Neural crest cell (in vitro differentiated cells): ENCODE measurements at places on chromosomes 2 and 18. TPM values are rescaled to one million over a fixed set of nuclear protein-coding genes. Genes with fewer than 3 reads are reported as not detected.

DNA sequence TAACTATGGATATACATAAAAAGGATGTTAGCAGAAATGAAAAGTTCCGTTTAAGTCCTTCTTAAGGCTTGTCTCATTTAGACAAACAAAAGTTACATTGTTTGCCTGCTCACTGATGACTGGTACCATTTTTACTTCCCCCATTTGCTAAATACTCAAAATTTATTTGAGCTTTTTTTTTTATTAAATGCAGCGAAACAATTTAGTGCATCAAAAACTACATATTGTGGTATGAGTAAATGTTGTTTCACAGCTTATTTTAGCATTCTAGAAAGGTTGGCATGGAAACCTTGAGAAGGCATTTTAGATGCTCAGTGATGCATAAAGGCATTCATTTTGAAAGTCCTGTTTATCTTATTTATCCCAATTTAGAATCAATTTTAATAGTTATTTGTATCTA, 100.0 kb downstream of the MAP2 start:
- peaks cover 48% of the 10 kb centered on the region for H3K4me1 ChIP-seq
- peak overlapping the region; percentile 79 for H3K27ac ChIP-seq
- H3K36me3 ChIP-seq, result peaks cover 6% of the 10 kb centered on the region

- no peaks in the 10 kb centered on the region for H3K4me1 ChIP-seq
- H3K27ac ChIP-seq, result no peak overlapping the region
- peaks cover 30% of the 10 kb centered on the region for H3K27me3 ChIP-seq
These were observed 11.5 kb upstream of the SNED1 start for GRCh38 chr2:240986787-240987411.

DNA sequence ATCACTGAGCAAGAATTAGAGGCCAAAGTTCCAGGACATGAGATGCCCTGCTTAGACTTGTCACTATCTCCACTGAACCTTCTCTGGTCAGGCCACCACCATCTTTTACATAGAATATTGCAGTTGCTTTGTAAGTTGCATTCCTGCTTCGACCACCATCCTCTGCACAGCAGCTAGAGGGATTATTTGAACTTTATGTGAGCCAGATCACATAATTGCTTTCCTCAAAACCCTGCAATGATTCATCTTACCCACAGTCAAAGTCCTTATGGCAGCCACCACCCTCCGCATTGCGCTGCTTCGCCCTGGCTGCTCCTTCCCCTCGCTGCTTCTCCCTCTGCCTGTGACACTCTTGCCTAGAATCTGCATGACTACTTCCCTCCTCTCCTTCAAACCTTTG, 111.3 kb downstream of the EML6 start:
- peaks cover 28% of the 10 kb centered on the region for H3K4me1 ChIP-seq
- no peak overlapping the region for H3K4me3 ChIP-seq
- no peak for DNase-seq
- H3K36me3 ChIP-seq, result no peaks in the 10 kb centered on the region
- no peak overlapping the region for H3K27ac ChIP-seq

DNA sequence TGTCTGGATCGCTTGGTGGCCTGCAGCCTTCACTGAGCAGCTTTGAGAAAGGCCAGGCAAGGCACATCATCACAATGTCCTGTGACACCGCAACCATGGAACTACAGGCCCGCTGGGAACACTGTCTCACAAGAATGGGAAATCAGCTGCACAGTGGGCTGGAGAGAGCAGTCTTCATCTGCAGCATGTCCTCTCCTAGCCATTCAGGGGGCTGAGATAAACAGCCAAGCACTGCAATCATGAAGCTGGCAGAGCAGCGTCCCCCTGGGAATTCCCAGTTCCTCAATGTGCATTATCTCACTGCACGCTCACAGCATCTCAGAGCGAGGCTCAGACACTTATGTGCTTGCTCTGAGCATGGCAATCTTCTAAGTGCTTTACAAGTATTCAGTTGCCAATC, 1.9 kb downstream of the CMPK2 start:
- no peak for DNase-seq
- no peak overlapping the region for H3K27ac ChIP-seq
- H3K27me3 ChIP-seq, result peaks cover 12% of the 10 kb centered on the region
- H3K36me3 ChIP-seq, result peaks cover 24% of the 10 kb centered on the region

- peak; percentile 47 for DNase-seq
- H3K27me3 ChIP-seq, result peaks cover 4% of the 10 kb centered on the region
- H3K27ac ChIP-seq, result peak overlapping the region; percentile 76
These were observed 172.5 kb downstream of the AGAP1 start for GRCh38 chr2:235666213-235666781.

Gene CRACDL
- total RNA-seq, result 0.37 and 0.48 TPM in 2 replicates
